ENCODE measurements at places on chromosomes 13 and 19. TPM values are rescaled to one million over a fixed set of nuclear protein-coding genes. Genes with fewer than 3 reads are reported as not detected.

GRCh38 chr19:367561-367960 lies 23.0 kb upstream of the MIER2 start:
- no peak for DNase-seq

DNA sequence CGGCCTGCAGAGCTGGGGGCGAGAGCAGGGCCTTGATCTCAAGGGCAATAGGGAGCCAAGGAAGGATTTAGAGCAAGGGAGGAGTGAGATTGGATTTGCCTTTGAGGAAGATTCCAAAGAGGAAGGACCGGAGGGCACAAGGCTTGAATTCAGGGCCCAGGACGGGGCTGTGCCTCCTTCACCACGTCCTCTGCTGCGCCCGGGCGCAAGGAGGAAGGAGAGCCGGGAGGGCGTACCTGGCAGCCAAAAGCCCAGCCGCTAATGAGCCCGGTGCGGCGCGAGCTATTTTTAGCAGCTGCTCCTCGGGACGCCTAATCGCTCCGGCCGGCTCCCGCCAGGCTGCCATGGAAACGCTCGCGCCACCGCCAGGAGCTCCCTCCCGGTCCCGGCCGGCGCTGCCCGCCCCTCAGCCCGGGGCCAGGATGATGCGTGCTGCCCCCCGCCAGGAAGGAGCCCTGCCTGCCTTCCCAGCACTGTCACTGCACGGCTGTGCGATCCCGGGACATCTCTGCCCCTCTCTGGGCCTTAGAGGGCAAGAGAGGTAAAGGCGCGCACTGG lies 31.3 kb downstream of the TINCR start:
- no peak for DNase-seq

The VWA8 gene
- 23.8 TPM for total RNA-seq

DNA sequence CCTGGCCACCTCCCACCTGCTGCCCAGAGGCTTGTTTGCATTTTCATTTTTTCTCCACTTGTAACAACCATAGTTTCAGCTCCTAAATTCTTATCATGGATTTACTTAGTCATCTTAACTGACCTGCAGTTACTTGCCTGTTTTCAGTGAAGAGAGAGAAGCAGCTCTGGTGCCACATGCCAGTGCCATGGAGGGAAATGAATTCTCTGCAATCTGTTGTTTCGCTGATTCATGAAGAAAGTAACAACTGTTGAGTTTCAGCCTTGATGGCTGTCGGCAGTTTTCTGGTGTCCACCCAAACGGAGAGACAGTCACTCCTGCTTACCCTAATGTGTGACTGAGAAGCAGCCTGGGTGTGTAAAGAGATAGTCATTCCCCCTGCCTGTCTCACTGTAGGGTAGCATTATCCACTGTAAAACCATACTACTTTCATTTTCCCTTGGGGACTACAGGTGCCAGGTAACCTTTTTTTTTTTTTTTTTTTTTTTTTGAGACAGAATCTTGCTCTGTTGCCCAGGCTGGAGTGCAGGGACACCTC lies 116.1 kb downstream of the DNAJC3 start:
- no peak for DNase-seq

- no peak for DNase-seq
Observed at GRCh38 chr13:91596842-91597241, 198.4 kb downstream of the GPC5 start.

Data from colonic mucosa (tissue), 4 donors.